ENCODE measurements at places on chromosomes 16 and 17. TPM values are rescaled to one million over a fixed set of nuclear protein-coding genes. Genes with fewer than 3 reads are reported as not detected.

The CACNG5 gene
- total RNA-seq: not detected

The PYY gene
- not detected for total RNA-seq

GRCh38 chr16:81634380-81635062 is 144.6 kb upstream of the PLCG2 start:
- no peak for DNase-seq

GRCh38 chr17:45357364-45357997 is 40.7 kb upstream of the MAP3K14 start:
- no peak for DNase-seq

The KRTAP4-1 gene
- not detected for total RNA-seq

The RPRML gene
- total RNA-seq: 4.1 TPM

GRCh38 chr16:4293822-4294457 is 21.1 kb upstream of the TFAP4 start:
- DNase-seq: no peak

The SEZ6 gene
- total RNA-seq: not detected

The MAPT gene
- total RNA-seq: 4.1 TPM

- no peak for DNase-seq
These were observed 13.3 kb downstream of the PIK3R5 start for GRCh38 chr17:8952191-8952590.

GRCh38 chr17:28379814-28380801 is 8.6 kb downstream of the SARM1 start:
- no peak for DNase-seq

The TLCD3B gene
- total RNA-seq: not detected

The TP53TG3F gene
- total RNA-seq: not detected

- DNase-seq: no peak
These were observed 725.7 kb upstream of the GOT2 start for GRCh38 chr16:59459806-59460205.

DNA sequence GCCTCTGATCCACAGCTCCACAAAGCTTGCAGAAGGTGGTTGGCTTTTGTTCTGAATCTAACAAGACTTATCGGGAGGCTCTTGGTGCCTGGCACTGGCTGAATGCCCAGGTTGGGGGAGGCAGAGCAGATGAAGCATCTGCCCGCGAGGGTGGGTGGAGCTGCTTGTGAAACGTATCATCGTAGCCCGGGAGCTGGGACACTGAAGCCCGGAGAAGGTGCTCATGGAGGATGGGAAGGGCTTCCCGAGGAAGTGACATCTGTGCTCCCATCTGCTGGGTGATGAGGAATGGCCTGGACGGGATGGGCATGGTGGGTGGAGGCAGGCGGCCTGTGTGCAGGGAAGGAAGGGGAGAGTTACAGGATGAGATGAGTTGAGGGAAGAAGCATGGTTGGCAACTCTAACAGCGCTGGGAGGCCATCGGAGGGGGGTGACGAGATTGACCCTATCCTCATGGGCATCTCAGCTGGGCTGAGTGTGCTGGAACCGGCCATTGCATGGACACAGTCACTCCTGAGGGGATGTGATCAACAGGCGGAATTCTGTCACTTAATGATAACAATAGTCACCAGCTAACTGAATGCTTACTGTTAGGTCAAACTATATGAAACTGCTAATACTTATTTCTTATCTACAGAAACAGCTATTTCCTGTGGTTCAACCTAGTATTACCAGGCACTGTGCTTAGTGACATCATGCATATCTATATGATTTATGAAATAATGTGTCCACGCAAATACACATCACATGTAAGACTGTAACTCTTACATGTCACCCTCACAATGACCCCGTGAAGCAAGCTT is 102.7 kb downstream of the ABCC6 start:
- no peak for DNase-seq

The PSMC5 gene
- 68.9 TPM for total RNA-seq

The GDPD1 gene
- 5.5 TPM for total RNA-seq

DNA sequence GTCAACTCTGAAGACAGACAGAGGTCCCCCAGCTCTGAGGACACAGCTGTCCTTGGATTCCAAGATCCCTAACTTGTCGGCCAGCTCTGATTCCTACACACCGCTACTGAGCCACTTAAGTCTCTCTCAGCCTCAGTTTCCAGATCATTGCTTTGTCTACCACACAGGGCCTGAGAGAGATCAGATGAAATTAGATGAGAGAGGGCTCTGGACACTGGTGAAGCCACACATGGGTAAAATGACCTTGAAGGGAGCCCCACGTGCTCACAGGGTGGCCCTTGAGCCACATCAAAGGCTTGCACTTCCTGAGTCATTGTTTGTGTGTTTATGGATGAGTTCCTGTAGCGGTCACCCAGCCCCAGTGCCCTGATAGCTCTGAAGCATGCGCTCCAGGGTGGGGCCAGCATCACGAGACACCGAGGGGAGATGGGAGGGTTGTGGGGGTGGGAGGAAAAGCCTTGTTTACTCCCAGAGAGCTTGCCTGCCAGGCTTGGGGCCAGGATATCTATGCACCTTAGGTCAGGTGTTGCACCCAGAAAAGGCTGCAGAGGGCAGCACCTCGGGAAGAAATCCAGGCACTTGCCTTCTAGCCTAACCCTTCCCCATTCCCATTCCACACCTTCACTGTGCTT is 32.7 kb upstream of the SLC6A2 start:
- no peak for DNase-seq

DNA sequence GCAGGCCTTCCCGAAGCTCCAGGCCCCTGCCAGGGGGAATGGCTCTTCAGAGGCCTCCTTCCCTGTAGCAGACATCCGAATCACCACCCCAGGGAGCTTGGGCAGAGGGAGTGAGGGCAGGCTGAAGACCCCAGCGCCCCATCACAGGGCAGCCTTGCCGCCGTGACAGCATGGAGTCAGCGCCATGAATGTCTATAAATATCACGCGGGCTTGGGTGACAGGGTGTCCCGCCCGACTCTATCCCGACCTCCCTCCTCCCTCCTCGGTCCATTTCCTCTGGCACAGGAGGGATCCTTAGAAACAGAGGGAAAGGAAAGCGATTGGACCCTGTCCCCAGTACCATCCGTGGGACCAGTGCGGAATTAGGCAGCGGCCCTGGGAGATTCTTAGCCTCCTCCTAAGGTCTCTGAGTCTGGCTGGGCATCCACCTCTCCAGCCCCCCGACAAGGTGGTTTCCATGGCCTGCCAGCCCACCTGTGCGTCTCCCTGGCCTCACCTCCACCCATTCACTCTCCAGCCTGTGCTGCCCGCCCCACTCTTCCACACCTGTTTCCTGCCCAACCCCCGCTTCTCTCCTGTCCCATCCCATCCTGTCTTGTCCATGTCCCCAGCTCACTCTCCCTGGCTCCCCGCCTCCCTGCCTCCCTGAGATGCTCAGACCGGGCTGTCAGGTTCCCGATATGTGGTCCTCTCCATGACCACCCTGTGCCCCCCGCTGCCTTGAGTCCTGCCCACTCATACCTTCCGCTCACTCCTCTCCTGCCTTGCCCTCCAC is 5.1 kb downstream of the ATP2A1 start:
- no peak for DNase-seq

GRCh38 chr17:10197721-10198508 is 491 bp downstream of the GAS7 start:
- no peak for DNase-seq

- DNase-seq: no peak
These were observed 7.0 kb upstream of the FAAP100 start for GRCh38 chr17:81558941-81559806.

The SPN gene
- 5.7 TPM for total RNA-seq

GRCh38 chr17:68034452-68034776 is 1.1 kb upstream of the KPNA2 start:
- no peak for DNase-seq

The SLC47A2 gene
- total RNA-seq: 2.5 TPM

- DNase-seq: no peak
These were observed 232.1 kb upstream of the ASIC2 start for GRCh38 chr17:33525186-33525585.
